ENCODE measurements at places on chromosomes 13 and 19.

DNA sequence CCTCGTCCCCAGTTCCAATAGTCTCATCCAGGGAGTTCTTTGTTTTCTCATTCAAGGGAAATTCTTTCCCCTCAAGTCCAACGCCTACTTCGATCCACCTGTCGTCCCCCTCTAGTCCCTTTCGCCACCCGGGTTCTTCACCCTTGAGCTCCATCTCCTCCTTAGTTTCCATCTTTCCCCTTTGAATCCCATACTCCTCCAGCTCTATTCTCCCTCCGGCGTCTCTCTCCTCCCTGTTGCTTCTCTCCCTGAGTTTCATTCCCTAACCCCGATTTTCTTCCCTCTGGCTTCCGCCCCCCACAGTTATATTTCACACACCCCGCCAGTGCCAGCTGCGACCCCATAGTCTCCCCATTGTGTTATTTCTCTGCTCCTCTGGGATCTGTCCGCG lies 628 bp upstream of the SLC17A7 start:
- DNase-seq = no peak

DNA sequence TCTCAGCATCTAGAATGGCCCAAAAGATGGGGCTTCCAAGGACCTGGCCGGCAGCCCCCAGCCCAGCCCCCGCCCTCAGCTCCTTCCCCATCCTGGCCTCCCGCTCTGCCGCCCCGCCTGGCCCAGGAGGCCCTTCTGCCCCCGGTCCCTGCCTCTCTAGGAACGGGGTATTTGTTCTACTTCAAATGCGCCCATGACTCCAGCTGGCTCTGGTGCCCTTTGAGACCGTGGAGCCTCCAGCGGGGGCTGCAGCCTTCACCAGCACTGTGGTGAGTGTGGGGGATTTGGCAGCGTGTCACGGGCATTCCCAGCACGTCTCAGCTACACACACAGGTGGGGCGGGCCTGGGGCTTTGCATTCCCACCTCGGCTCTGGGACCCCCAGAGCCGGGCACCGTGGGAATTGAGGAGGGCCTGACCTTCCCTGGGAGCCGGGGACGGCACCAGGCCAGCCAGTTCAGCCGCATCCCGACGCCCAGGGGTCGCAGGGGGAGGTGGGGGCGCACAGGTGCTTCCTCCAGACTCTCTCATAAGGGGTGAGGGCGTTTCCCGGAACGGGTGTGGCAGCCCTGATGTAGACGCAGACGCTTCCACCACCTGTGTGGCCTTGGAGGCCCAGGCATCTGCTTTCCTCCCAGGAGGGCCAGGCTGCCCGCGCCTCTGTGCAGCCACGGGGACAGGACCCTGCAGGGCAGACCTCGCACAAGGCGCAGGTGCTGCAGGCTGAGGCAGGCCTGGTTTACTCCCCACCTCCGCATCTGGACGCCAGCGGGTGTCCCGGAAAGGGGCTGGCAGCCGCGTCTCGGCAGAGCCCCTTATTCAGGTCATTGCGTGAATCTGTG lies 947 bp downstream of the ATP4B start:
- no peak for DNase-seq

DNA sequence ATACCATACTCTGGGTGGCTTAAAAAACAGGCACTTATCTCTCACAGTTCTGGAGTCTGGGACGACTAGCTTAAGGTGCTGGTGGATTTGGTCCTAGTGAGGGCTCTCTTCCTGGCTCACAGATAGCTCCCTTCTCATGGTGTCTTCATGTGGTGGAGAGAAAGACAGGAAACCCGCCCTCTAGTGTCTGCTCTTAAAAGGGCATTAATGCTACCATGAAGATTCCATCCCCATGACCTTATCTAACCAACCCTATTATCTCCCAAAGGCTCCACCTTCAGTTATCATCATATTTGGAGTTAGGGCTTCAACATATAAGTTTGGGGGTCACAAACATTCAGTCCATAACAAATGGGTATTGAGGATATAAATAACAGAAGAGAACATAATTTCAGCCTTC lies 139.4 kb downstream of the HS6ST3 start:
- peak; percentile 19 for DNase-seq

GRCh38 chr13:51844862-51845573 lies at the start of gene TMEM272:
Gene TMEM272, minus strand, starts transcription at chr13:51845177. Its CDS starts 6,647 bp downstream, at chr13:51838530.
- DNase-seq = peak; percentile 91

GRCh38 chr13:23811366-23812062 lies 77.7 kb downstream of the MIPEP start:
- DNase-seq = no peak

DNA sequence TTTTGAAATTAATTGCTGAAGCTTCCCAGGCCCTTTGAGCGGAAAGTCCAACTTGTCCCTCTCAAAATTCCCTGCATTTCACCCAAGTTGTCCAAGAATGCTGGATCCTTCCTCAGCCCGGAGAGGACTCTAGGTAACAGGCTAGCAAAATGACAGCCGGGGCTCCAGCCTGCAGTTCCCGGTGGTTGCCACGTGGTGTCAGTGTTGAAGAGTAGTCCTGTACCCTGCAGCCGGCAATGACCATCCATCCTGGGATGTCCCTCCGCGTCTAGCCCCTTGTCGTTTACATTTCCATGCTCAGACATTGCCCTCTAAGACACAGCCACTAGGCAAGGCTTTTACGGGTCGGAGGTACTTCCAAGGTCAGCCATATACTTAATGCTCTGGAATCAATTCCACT lies 31.4 kb upstream of the MTIF3 start:
- peak; percentile 89 for DNase-seq

DNA sequence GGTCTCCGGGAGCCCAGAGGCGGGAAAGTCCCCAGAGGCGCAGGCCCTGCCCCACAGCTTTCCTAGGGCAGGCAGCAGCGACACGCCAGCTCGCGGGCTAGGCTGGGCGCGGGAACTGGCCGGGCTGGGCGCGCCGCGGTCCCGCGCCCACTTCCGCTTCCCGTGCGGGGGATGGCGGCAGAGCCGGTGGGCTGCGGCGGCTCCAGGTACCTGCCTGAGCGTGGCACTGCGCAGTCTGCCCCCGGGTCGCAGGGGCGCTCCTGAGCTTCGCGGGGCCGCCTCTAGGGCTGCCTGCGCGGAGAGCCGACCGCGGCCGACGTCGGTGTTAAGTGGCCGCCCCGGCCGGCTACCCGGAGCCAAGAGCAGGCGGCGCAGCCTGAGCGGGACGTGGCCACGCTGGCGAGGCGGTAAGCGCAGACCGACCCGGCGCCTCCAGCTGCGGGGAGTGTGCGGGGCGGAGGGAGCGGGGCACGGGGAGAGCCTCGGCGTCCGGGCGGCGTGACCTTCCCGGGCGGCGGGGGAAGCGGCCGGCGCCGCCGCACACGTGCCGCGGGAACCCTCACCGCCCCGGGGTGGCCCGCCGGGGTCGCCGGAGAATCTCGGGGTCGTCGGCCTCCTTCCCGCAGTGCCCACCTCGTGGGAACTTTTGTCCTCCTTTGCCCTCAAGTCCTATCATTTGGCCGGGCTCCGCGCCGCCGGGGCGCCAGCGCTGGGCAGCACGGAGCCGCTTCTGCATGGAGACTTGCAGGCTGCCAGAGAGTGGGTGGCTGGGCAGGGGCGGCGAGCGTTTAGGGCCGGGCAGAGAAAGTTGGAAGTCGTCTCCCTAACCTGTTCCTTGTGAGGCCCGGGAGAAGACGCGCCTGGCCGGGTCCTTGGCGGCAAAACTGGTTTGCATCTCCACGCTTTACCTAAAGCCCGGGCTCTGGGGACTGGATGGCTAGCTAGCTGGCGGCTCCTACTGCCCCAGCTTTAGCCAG lies 31.4 kb upstream of the MPHOSPH8 start:
- peak; percentile 82 for DNase-seq

- DNase-seq = no peak
Observed at GRCh38 chr13:82739881-82740280, 1142.4 kb downstream of the SLITRK1 start.

- peak; percentile 78 for DNase-seq
Observed at GRCh38 chr19:45164577-45165335, 4.0 kb upstream of the NKPD1 start.

DNA sequence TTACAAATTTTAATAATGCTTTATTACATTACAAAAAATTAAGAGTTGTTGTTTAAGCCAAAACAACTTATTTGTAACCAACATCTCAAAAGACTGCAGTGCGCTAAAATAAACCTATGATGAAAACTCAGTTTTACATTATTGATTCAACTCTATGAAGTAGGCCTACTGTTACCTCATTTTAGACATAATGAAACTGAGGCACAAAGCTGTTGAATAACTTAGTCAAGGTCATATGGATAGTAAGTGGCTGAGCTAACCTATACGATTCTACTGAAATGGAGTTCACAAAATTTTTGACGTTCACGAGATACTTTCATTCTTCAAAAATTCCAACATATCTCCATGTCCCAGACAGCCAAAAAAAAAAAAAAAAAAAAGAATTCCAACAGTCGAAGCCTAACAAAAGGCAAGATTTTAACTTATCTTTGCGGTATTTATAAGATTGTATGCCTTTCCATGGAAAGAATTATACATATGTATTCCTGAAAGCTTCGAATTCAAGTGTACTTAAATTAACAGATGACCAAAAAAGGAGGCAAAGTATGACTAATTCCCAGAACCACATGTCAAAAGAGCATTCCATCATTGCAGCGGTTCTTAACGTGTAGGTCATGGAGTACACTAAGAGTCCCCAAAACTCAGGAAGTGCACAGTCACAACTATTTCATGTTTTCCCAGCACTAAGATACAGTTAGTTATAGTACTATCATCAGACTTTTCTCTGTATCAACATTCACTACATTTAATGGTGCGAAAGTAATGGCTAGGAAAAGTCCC lies 69.4 kb downstream of the PSPC1 start:
- no peak for DNase-seq

GRCh38 chr13:20303636-20304035 lies 71.5 kb upstream of the GJB6 start:
- DNase-seq = no peak

DNA sequence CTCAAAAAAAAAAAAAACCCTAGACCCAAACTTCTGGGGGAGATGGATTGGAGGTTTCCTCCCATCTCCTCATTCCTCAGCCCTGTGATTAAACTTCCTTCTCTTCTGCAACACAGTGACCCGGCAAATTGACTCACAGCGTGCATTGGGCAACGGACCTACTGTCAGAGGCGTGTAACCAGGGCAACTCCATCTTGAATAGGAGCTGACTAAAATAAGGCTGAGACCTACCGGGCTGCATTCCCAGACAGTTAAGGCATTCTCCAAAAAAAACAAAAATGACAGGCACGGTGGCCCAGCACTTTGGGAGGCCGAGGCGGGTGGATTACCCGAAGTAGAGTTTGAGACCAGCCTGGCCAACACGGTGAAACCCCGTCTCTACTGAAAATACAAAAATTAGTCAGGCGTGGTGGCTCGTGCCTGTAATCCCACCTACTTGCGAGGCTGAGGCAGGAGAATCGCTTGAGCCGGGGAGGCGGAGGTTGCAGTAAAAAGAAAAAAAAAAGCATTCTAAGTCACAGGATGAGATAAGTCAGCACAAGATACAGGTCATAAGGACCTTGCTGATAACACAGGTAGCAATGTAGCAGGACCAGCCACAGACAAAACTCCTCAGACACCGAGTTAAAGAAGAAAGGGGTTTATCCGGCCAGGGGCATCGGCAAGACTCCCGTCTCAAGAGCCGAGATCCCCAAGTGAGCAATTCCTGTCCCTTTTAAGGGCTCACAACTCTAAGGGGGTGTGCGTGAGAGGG lies 5.4 kb upstream of the NLRP7 start:
- DNase-seq = no peak

- peak; percentile 70 for DNase-seq
Observed at GRCh38 chr13:91017031-91017668, 330.3 kb upstream of the MIR17HG start.

GRCh38 chr19:19606021-19606420 lies 12.5 kb downstream of the PBX4 start:
- no peak for DNase-seq

DNA sequence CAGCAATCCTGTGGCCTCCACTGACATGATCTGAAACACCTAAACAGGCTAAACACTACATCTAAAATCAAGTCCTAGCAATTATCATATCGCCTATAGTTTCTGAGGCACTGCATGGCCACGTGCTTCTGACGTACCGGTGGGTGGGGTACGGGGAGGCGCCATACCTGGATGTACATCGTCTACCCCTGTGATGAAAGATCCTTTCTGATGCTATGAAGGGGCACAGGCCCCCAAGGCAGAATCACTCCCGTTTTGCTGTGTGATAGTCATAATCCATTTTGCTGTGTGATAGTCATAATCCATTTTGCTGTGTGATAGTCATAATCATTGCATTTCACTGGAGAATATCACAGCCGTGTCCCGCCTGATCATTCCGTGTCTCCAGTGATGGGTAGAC lies 118.7 kb upstream of the SOX1 start:
- DNase-seq = no peak

DNA sequence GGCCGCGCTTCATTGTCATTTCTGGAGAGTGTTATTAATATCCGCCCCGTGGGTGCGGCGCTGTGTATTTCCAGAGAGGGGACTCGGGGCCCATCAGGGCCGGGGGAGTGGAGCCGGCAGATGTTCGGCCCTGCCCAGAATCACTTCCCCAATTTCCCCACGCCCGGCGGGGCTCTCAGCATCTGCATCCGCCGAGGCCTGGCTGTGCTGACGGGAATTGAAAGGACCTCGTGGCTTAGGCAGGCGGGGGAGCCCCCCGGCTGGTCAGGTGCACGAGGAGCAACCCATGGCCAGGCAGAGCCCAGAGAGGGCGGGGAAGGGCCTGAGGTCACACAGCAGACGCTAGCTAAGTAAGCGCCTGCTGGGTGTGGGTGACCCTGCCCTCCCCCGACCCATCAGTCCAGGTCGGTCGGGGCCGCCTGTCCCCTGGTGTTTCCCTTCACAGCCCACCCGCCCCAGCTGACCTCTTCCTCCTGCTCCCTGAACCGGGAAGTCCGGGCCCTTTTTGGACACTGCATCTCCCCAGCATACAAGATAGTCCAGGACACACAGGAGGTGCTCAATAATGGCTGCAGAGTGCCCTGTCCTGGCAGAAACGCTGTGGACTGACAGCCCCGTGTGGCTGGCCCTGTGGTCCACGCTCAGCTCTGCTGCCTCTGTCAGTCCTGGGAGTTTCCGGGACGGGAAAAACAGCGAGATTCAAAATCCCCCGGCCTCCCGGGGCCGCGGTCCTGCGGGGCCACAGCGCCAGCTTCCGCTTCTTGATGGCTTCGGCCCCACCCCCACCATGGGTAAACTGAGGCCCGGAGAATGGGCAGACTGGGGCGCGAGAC lies 22.1 kb downstream of the ARID3A start:
- DNase-seq = no peak

GRCh38 chr19:18502638-18503294 lies 19.1 kb downstream of the ELL start:
- DNase-seq = no peak

DNA sequence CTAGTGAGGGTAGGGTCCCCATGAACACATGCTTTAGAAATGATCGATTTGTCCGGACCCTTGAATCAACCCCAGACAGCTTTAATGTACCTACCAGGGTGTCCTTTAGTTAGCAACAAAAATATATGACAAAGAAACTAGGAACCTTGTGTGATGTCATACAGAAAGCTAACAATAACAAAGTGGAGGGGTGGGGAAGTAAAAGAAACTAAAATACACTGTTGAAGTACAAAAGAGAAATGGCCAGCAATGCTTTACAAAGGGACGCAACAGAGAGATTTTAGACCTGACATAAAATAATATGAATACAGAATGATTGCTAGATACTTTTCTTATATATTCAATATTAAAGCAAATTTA lies 40.0 kb downstream of the DZIP1 start:
- DNase-seq = no peak

GRCh38 chr13:34942732-34943435 lies 814 bp downstream of the NBEA start:
- DNase-seq = peak; percentile 41

GRCh38 chr19:16112778-16113177 lies 1.1 kb downstream of the RAB8A start:
- no peak for DNase-seq

GRCh38 chr19:5914946-5915781 lies 1.1 kb downstream of the CAPS start:
- DNase-seq = peak; percentile 54
